ENCODE measurements at places on chromosomes 3 and 15.
A peak's percentile ranks its signal among the peaks of the same experiment; 100 is the strongest.

DNA sequence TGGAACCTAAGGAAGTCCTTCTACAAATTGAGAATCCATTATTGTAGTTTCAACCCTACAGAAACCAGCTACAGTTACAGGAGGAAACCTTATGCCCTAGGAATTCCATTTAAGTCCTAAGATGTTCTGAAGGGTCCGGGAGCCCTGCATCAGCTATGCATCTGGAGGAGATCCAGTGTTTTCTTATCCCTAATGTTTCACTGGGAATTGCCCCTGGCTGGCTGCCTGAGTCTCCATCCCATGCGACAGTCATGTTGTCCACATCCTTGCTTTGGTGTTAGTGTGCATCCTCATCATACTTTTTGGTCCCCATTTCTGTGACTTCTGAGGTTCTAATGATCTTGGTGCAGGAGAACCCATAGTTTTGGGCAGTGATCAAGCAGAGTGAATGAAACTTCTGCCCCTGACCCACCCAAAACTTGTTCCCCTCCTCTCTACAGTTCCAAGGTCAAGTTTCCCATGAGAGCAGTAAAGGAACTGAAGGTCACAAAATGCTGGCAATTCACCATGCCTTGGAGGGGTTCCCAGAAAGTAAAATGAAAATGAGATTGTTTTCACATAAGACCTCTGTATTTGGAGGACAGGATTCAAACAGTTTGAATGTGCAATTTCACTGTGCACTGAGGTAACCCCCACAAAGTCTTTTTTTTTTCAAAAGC, 121.9 kb upstream of the PHLDB2 start:
- DNase-seq: peak; percentile 47

GRCh38 chr3:107781253-107781652, 258.5 kb downstream of the BBX start:
- no peak for DNase-seq

DNA sequence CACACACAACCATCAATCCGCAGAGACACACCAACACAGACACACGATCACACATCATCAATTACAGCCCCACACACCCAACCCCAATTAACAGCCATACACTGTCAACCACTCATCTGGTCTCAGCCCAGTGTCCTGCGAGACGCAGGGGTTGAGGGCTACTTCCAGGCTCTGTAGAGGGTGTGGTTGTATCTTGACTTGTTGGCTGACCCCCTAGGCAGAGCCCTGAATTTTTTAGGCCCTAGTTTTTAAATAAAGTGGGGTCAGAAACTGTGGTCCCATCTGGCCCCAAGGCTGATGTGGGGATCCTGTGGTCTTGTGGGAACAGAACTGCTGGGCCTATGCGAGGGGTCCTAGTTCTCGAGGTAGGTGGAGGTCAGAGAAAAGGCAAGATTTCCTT, 9.2 kb downstream of the VILL start:
- no peak for DNase-seq

- DNase-seq: no peak
Measured at GRCh38 chr3:31636694-31637442, 104.1 kb downstream of the STT3B start.

DNA sequence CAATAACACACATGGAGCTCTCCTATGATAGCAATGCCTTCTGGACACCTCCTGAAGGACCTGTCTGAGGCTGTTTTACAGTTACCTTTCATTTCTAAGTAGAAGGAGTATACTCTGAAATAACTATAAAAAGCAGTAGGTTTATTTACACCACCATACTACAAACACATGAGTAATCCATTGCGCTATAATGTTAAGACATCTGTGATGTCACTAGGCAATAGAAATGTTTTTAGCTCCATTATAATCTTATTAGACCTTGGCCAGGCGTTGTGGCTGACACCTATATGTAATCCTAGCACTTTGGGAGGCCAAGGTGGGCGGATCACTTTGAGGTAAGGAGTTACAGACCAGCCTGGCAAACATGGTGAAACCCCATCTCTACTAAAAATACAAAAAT, 24.7 kb downstream of the PXK start:
- DNase-seq: no peak

DNA sequence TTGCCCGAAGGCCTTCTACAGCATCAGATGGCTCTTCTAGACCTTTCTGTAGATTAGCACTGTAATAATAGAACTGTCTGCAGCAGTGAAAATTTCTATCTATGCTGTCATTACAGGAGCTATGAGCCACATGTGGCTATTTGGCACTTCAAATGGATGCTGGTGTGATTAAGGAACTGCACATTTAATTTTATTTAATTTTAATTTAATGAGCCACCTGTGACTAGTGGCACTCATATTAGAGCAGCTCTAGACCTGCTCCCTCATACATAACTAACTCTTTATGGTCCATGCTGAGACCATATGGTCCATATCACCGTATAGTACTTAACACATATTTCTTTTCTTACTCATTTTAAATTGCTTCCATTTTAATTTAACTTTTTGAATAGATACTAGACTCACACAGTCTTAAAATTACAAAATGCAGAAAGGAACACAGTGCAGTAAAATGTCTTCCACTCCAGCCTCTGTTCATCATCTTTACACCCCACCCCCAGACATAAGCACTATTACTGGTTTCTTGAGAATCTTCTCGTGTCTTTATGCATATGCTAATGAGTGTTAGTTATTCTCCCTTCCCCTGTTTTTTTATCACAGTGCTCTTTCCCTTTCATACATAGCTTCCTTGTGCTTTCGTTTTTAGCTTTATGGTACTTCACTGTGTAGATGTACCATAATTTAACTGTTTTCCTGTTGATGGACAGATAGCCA, 9.6 kb downstream of the LSM3 start:
- no peak for DNase-seq

- DNase-seq: no peak
Measured at GRCh38 chr15:41333026-41333562, 413 bp downstream of the NUSAP1 start.

GRCh38 chr3:63654211-63654610, 1.7 kb downstream of the SNTN start:
- peak; percentile 7 for DNase-seq

- DNase-seq: no peak
Measured at GRCh38 chr15:98501192-98501591, 147.1 kb upstream of the IGF1R start.

- no peak for DNase-seq
Measured at GRCh38 chr3:46027736-46028397, 584 bp upstream of the XCR1 start.

GRCh38 chr3:174715386-174715785, 143.7 kb upstream of the NAALADL2 start:
- DNase-seq: no peak

- no peak for DNase-seq
Measured at GRCh38 chr15:87653646-87654045, 602.9 kb downstream of the NTRK3 start.

DNA sequence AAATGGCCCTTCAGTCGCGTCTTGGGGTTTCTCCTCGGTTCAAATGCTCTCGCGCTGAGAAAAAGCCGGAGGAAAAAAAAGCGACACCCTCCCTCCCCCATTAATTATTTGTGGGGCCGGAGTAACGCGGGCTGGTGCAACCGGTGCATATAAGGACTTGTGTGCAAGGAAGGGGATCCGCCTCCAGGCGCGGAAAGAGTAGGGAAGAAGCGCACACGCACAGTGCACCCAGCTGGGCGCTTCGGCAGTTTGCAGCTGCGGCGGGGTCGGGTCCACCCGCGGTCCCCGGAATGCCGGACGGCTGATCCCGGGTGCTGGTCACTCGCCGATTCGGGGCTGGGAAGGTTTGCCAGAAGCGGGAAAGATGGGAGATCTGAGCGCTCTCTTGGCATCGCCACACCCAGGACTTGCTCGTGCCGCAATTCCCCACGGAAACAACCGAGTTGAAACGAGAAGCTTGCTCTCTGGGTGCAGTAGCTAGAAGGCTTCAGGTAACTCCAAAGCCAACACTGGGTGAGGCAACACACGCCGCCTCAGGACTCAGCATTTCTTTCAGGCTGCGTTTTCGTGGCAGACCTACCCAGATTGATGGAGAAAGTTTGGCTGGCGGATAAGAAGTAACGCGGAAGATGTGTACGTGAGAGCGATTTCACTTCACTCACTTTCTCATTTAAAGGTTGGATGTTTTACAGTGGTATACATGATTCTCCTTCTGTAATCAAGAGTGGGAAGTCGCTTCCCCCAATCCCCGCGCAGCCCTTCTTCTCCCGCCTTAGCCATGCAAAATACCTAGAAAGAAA, 720 bp upstream of the TNIK start:
- peak; percentile 80 for DNase-seq

- DNase-seq: peak; percentile 68
Measured at GRCh38 chr3:57518276-57518915, 25.7 kb downstream of the DNAH12 start.

DNA sequence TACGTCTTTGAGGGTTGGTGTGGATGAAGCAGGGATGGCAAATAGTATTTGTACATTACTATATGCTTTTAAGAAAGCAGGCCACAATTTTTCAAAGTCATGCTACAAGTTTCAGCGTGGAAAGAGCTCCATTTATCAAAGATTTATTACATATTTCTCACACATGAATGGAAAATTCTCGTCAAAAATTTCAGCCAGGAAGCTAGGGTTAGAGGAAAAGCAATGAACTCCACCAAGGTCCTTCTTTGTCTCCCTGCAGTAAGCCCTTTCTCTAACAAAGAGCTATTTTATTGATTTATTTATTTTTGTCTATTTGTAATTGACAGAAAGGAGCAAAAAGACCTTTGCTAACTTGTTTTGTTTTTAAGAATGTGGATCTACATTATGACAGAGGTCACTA, 7.5 kb upstream of the ZBTB20 start:
- no peak for DNase-seq

DNA sequence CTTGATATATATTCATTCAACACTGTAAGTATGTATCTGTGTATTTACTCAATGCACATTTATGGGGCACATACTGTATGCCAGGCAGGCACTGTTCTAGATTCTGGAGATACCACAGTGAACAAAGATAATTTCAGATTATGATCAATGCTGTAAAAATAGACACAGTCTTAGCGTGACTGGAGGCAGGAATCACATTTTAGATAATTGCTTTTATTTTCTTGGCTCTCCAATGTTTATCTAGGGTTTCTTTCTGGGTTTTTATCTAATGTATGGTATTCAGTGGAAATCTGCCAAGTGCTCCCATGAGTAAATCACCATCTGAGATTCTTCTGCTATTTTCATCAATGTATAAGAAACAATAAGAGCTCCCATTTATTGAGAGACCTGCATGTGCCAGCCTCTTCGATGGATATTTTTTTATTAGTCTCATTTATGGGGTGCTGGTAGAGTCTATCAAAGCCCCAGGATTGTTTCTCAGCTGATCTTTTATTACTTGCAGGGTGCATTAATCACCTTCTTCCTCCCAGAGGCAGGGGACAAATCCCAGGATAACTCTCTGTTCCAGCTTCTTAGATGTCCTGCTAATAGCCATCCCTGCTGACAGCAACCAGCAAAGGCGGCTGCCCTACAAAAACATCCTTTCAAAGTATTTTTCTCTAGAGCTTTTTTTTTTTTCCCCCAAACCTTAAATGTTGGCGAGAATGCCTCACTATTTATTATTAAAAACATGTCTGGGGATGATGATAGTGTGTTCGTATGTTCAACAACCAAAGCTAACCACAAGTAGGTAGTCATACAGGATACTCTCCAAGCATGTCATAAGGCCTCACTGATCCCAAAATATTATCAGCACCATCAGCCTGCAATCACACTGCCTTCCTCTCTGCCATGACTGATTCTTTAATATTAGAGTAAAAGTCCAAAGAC, 331.0 kb upstream of the RASGRP1 start:
- peak; percentile 82 for DNase-seq

- no peak for DNase-seq
Measured at GRCh38 chr15:90790057-90790456, 72.9 kb downstream of the BLM start.

GRCh38 chr15:83880529-83880928, 226.6 kb downstream of the ADAMTSL3 start:
- DNase-seq: no peak

DNA sequence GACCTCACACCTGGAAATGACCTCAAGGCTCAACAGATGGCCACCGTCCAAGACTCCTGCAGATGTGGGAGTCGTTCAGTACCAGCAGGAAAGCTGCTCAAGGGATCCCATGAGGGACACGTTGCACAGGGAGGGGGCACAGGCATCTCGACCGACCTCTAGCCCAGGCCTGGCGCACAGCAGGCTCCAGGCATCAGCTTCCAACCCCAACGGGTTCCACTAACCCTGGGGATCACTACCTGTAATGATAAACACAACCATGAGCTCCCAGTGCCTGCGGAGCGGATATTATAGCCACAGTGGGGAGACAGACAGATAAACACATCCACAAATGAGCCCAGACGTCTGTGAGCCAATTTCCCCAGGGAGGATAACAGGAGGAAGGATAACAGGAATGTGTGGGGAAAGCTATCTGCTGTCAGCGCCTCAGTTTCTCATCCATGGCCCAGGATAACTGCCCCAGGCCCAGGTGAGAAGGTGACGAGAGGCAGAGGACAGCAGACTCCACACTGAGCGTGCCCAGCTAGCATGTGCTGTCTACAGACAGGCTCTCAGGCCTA, 19.9 kb downstream of the NUP210 start:
- no peak for DNase-seq

- no peak for DNase-seq
Measured at GRCh38 chr3:129718201-129718600, 111.7 kb upstream of the PLXND1 start.

GRCh38 chr3:39541917-39542329, 74.4 kb downstream of the MOBP start:
- DNase-seq: peak; percentile 56

DNA sequence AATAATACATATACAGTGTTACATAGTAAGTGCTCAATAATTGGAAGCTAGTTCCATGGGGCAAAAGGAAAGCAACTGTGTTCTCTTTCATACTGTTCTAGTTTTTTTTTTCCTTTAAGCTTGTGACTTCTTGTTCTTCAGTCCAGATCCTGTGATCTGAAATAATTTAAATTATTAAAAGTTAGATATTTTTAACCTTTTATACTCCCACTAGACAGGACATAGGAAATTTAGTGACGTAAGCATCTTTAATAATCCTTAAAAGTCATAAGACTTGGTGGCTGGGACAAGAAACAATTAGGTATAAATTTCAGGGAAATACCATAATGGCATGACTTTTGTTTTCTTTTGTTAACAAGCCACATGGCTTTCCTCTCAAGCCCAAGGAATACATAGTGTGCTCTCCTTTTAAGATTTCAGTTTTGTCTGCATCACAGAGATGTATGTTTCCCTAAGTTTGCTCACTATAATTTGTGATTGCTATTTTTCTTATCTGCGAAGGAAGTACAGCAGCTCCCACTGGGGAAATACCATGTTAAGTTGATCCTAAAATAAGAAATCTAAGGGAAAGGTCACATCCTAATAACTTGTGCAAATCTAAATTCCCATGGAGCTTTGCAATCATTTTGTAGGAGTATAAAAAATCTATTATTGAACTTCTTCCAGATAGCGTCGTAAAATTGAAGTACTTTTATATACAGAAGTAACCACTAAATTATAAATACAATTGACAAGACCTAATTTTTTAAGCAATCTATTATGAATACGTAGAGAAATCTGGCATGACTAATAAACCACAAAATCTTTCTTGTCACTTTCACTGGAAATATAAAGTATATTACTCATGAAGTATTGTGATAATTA, 30.1 kb downstream of the PPARG start:
- DNase-seq: peak; percentile 83

- peak; percentile 24 for DNase-seq
Measured at GRCh38 chr3:123547881-123548519, 36.9 kb downstream of the HACD2 start.

- DNase-seq: no peak
Measured at GRCh38 chr3:44402548-44402947, 64.0 kb downstream of the TCAIM start.

Data from fibroblast of pulmonary artery (primary cell).